ENCODE measurements at places on chromosomes 3 and 15.
A peak's percentile ranks its signal among the peaks of the same experiment; 100 is the strongest.

- DNase-seq = no peak
These were observed 41.4 kb downstream of the SCAPER start for GRCh38 chr15:76863693-76864092.

DNA sequence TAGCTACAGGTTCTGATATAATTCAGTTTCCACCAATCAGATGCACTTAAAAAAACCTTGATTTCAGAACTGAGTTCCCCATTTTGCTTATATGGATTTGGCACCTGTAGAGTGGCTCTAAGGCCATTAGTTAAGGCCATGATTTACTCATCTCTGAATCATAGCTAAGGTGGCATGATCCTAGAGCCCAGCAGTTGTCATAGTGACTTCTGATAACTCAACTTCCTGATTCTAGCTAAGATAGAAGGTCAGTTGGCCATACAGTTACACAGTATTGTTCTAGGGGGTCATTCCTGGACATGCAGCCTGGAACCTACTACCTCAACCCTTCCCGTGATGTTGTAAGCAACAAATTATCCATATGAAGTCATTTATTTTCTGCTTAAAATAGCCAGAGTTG is 15.9 kb upstream of the TMEM87A start:
- DNase-seq = no peak

- no peak for DNase-seq
These were observed 97.2 kb upstream of the LRRFIP2 start for GRCh38 chr3:37271611-37272010.

GRCh38 chr3:101942356-101942755 is 93.0 kb downstream of the NFKBIZ start:
- DNase-seq = peak; percentile 16

GRCh38 chr3:119613872-119614271 is 16.2 kb downstream of the PLA1A start:
- peak; percentile 24 for DNase-seq

- DNase-seq = no peak
These were observed 500 bp upstream of the RAB6B start for GRCh38 chr3:133896002-133896761.

DNA sequence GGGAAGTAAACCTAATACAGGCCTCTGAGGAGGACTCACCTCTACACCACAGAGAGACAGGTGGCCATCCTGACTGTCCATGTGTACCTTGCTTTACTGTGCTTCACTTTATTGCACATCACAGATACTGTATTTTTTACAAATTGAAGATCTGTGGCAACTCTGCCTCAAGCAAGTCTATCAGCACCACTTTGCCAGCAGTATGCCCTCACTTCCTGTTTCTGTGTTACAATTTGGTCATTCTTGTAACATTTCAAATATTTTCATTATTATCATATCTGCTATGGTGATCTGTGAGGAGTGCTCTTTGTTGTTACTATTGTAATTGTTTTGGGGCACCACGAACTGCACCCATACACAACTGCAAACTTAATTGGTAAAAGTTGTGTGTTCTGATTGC is 78.0 kb downstream of the BBX start:
- DNase-seq = no peak

DNA sequence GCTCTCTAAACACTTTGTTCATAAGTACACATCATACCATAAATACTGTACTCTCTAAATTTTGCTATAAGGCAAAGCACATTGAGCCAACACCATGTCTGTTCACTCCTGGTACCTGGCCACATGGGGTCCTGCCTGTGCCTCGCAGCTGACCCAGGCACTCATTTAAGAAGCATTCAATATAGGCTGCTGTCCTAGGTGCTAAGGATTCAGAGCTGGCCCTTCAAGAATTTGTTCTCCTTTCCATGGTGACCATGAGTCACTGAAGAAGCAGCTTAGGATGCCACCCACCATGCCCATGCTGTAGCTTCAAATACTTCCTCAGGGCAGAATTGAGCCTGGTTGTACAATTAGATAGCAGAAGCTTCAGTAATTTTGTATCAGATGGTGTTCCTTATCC is 119.2 kb upstream of the ZBED2 start:
- DNase-seq = no peak

DNA sequence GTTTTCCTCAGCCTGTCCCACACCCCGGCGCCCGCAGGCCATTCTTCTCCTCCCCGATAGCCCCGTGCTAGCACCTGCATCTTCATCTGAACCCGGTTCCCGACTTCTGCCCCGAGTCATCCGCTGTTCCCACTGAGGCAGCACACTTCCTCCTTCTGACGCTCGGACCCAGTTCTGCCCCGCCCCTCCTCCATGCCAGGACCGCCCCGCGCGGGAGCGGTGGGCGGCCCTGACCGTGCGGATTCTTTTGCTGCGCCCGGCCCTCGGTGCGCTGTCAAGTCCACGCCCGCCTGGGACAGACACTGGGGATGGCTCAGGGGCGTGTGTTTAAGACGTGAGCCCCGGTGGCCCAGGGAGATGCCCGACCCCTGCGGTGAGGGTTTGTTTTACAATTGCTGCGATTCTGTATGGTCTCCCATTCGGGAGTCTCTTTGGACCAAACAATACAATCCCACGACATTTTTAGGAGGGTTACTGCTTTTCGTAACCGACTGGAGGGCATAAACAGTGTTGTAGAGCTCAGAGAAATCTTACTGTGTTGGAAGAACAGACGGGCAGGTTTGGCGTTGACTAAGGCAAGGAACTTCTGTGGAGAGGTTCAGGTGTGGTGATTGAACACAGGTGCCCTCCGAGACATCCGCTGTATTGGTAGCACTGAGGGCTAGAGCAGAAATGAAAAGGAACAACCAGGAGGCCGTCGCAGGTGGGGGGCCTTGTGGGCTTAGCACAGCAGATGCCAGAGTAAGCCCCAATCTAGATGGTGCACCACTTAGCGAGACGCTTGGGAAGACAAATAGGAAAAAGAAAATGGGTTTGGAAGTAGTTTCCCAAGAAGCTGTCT is 716 bp downstream of the PTPN23 start:
- DNase-seq = peak; percentile 93

DNA sequence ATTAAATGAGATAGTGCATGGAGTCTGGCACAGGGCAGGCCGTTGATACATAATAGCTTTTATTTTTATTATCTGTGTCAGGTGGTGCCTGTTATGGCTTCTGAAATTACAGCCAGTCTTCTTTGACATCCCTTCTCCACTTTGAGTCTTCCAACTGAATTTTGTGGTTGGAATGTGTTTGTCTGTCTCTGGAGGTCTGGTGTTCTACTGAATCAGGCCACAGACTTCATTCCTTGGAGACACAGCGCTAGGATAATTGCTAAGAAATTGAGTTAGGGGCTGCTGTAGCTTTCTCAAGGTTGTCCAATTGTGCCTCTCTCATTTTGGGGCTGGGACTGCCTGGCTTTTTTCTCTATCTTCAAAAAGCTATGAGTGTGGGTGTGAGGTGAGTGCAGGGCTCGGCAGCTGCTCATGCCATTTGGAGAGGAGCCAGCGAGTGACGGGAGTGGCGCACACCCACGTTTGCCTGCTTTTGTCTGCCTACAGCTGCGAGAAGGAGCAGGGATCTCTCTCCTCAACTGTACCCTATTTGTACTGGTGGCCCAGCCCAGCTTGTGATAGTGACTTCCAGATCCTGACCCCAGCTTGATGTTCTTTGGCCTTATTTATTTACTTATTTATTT is 49.8 kb upstream of the SYN2 start:
- DNase-seq = no peak

- DNase-seq = no peak
These were observed 550.7 kb upstream of the LMCD1 start for GRCh38 chr3:7950890-7951289.

GRCh38 chr3:150306083-150306482 is 102.0 kb upstream of the TSC22D2 start:
- DNase-seq = no peak

- DNase-seq = no peak
These were observed 91.2 kb downstream of the MB21D2 start for GRCh38 chr3:192826214-192827006.

GRCh38 chr3:66480666-66481065 is 20.2 kb downstream of the LRIG1 start:
- peak; percentile 75 for DNase-seq

DNA sequence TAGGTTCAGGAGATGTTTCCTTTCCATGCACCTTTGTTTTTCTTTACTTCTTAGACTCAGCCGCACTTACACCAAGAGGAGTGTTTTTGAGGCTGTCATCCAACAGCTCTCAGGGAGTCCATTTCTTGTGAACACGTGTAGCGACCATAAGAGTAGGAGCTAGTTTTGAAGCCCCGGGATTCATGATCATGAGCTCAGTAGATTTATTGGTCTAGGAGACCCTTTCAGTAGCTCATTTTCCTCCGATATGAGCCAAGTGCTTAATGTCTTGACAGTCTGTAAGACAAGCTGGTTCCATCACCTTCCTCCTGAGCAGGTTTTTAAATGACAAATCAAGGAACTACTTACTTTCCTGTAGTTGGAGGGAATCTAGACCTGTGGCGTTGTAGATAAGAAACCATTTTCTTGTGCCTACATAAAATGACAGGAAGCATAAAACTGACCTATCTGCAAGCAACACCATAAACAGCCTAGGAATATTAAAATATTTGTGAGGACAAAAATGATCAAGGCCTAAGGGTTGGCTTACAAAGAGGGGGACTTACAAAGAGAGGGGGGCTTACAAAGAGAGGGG is 172.6 kb upstream of the BHLHE40 start:
- no peak for DNase-seq
